Muscle of arm (tissue), 14 donors: ENCODE measurements at places on chromosomes 4 and X.

- DNase-seq = no peak
These were observed 122.2 kb downstream of the IL1RAPL1 start for GRCh38 chrX:28709421-28709820.

GRCh38 chr4:53123819-53124218, 242.0 kb downstream of the SCFD2 start:
- no peak for DNase-seq

DNA sequence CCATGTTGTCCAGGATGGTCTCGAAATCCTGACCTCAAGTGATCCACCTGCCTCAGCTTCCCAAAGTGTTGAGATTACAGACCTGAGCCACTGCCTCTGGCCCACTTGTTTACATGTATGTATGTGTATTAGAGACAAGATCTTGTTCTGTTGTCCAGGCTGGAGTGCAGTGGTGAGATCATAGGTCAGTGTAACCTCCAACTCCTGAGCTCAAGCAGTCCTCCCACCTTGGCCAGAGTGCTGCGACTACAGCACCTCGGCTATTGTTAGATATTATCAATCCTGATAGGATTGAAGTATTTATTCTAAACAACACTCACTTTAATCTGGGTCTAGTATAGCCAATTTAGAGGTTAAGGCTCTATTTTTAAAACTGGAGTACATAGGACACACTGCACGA, 36.0 kb downstream of the PAGE1 start:
- no peak for DNase-seq

GRCh38 chrX:124260845-124261244, 71.6 kb upstream of the TEX13D start:
- no peak for DNase-seq

DNA sequence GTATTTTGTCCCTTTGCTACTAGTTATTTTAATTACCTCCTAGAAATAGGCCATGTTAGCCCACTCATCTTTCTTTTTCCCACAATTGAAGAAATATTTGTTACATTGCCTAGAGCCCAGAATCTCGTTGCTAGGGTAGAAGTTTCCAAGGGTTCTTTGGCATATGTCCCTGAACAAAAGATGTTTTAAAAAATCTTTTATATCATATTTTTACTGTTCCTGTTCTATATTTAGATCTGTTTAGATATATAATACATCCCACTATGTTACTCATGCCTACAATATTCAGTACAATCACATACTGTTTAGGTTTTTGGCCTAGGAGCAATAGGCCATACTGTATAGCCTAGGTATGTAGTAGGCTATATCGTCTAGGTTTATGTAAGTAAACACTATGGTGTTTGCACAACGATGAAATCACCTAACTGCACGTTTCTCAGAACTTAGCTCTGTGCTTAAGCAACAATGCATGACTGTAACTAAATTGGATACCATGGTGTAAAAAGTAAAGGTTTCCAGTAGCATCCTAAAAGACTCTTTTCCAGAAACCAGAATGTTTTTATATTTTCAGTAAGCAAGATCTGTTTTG, 236.0 kb upstream of the SLIT2 start:
- peak; percentile 17 for DNase-seq

GRCh38 chrX:51891821-51892551, 1.4 kb upstream of the MAGED1 start:
- DNase-seq = peak; percentile 88
